SHP77 treated with DMSO at 0.1 percent for 48 hours (cell line): ENCODE measurements at places on chromosomes 16 and 17.

GRCh38 chr16:25109643-25110042 is 1.9 kb upstream of the LCMT1 start:
- DNase-seq = no peak

- DNase-seq = no peak
Observed at GRCh38 chr16:17382949-17383863, 87.6 kb downstream of the XYLT1 start.

DNA sequence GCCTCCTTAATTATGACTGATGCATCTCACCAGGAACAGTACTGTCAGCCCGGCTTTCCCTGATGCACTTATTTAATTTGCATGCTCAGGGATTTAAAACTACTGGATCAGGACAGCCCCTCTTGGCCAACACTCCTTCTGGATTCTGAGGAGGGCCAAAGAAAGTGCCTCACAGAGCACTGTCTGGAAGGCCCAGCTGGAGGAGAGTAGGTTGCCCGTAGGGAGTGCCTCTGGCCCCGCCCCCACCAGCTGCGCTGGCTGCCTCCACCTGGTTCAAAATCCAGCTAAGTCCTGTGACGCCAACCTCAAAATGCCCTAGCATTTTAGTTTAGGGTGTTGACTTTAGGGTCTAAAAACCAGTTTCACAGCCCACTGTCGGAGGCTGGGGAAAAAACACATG is 49.4 kb upstream of the SREBF1 start:
- peak; percentile 20 for DNase-seq

DNA sequence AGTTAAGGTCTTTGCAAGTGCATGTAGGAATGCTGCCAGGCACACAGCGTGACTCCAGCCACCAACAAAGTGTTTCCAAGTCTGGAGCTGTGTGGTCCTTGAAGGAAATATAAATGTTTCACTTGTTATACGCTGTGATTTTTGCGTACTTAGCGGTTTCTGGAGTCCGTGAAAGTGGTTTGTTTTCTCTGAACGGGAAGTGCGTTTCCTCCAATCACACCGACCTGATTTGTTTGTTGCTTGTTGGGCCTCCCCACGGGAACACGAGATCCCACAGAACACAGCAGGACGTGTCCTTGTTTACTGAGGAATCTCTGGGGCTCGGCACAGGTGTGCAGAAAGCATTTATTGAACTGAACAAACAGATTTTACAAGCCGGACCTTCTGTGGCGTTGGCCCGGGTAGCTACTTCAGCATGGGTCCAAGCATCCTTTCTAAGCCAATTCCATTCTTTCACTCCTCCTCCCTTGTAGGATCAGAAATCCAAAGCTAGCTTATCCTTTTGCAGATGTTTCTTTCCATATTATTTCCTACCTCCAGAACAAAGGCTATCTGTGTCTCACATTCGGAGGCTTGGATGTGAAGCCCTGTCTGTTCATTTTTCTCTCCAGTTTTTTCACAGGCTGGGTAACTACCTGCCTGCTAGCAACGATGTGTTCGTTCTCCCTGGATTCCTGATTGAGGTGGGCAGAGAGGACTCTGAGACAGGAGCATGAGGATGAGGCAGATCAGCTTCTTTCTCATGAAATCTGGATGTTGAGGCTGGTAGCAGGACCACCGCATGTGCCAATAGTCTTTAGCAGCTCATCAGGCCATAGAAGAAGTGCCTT is 44.6 kb downstream of the ABAT start:
- no peak for DNase-seq

DNA sequence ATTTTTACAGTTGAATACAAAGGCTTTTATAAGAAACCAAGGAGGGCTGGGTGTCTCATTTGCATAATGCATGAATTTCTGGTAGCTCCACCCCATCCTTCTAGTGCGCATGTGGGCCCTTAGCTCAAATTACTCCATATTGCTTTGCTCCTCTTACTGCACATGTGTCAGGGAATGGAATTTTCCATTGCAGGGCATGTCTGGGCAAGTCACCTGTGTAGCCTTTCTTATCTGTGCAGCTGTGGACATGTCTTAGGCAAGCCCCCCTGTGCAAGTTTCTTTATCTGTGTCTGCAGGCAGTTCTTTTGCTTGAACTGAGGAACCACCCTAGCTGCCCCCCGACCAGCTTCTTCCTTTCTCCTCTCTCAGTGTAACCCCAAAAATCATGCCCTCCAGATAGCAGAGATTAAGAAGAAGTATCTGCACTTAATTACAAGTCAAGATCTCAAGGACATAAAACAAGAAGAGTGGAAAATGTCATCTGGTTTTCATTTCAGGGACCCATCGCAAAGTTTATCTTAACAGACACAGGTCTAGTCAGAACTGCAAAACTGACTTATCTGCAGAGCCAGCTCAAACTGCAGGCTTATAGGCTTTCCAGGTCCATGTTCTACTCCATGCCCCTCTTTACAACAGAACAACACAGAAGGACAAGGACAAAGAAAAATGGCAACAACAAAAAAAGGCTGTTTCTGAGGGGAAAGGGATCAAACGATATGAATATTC is 137.9 kb upstream of the HS3ST4 start:
- no peak for DNase-seq

DNA sequence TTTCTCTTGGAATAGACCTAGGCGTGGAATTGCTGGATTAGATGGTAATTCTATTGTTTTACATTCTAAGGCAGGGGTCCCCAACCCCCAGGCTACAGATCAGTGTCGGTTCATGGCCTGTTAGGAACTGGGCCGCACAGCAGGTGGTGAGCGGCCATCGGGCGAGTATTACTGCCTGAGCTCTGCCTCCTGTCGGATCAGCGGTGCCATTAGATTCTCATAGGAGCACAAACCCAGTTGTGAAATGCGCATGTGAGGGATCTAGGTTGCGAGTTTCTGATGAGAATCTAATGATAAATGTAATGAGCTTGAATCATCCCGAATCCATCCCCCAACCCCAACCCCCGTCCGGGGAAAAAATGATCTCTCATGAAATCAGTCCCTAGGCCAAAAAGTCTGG is 23.0 kb downstream of the NLRC5 start:
- no peak for DNase-seq

GRCh38 chr16:10561425-10561824 is 19.0 kb downstream of the EMP2 start:
- DNase-seq = no peak
